ENCODE measurements at places on chromosomes 5 and 9.

DNA sequence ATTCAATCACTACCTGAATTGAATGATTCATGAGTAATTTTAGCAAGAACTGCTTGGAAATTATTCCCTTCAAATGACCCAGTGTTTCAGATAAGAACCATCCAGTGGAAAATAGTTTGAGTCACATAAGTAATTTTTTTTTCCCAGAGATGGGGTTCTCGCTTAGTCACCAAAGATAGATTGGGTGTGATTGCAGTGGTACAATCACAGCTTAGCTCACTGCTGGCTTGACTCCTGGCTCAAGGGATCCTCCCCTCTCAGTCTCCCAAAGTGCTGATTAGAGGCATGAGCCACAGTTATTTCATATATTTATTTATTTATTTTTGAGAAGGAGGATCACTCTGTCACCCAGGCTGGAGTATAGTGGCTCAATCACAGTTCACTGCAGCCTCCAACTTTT is 574.5 kb upstream of the ARRDC3 start:
- no peak for DNase-seq

- no peak for DNase-seq
Measured at GRCh38 chr5:74651710-74652109, 11.2 kb upstream of the ENC1 start.

GRCh38 chr9:126724226-126724625 is 80.6 kb upstream of the ZBTB43 start:
- DNase-seq, result no peak

GRCh38 chr9:128005923-128006322 is 25.1 kb upstream of the EEIG1 start:
- DNase-seq, result no peak

DNA sequence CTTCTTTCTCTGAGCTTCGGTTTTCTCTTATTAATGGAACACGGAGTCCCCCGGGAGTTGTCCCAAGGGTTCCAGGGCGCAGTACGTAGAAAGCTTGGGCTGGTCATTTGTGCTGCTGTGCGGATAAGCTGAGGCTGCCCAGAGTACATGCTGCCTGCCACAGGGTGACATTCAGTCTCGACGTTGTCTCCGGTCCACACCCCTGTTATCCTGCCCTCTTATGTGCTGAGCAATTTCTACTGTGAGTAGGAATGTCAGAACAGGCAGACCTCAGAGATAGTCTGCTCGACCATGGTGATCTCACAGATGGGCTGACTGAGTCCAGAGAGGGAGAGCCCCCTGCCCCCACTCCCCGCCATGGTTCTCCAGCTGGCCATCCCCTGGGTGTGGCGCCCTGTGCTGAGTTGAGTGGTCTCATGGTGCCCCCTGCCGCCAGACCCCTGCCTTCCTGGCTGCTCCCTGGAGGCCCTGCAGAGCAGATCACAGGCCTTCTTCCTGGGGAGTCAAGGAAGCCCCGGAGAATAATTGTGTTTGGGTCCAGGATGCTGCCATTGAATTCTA is 124.0 kb downstream of the RGS3 start:
- DNase-seq, result no peak

DNA sequence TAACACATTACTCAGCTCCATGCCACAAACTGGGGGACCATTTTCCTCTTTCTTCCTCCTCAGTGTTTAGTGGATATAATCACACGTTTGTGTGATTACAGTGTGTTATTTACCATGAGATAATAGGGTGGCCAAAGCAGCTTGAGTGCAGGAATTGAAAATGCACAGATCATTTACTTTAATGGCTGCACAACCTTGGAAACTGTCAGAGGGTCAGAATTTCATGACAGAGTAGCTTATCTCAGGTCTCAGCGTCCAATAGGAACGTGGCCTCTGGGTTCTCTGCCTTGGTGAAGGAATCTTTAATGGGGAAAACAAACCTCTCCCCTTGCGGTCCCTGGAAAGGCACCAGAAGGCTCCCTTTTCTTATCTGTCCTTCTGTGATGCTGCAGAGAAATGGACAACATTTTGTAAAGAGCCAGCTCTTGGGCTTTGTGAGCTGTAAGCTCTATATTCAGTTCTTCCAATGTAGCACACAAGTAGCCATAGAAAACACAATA is 87.4 kb upstream of the CD180 start:
- no peak for DNase-seq

GRCh38 chr5:125696762-125697161 is 726.4 kb upstream of the GRAMD2B start:
- DNase-seq, result no peak

- no peak for DNase-seq
Measured at GRCh38 chr5:115324021-115324420, 27.6 kb upstream of the CCDC112 start.

GRCh38 chr9:89555451-89556375 is 49.1 kb upstream of the GADD45G start:
- DNase-seq, result no peak

GRCh38 chr9:113558632-113559502 is 95.3 kb downstream of the RGS3 start:
- no peak for DNase-seq

DNA sequence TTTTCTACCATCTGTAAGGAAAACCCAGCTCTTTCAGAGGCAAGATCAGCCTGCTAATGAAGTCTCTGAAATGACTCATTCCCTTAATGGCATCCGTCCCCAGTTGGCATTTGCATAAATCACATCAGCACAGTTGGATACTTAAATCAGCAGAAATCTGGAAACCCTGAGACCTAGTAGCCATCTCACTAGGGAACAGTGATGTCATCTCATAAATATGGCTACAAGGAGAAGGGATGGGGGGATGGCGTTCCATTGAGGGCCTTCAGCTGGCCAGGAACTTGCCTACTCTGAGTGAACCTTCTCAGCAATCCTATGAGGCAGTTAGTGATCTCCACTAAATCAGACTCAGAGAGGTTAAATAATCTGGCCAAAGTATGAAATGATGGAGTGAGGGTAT is 81.8 kb downstream of the CMYA5 start:
- no peak for DNase-seq

GRCh38 chr9:126146254-126147145 is 180.1 kb upstream of the MVB12B start:
- DNase-seq, result peak; percentile 1

- no peak for DNase-seq
Measured at GRCh38 chr9:90078988-90079421, 474.2 kb downstream of the GADD45G start.

DNA sequence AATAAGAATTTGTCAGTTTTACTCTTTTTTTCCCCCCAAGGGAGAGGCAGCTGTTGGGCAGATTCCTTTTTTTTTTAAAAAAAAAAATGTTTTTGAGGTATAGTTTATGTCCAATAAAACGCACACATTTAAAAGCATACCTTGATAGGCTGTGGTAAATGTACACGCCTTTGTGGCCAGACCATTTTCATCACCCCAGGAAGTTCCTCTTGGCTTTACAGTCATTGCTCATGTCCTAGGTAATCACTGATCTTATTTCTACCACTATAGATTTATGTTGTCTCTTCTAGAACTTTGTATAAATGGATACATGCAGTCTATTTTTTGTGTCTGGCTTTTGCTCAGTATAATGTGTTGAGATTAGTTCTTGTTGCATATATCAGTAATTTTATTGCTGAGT is 9.8 kb downstream of the SUB1 start:
- no peak for DNase-seq

DNA sequence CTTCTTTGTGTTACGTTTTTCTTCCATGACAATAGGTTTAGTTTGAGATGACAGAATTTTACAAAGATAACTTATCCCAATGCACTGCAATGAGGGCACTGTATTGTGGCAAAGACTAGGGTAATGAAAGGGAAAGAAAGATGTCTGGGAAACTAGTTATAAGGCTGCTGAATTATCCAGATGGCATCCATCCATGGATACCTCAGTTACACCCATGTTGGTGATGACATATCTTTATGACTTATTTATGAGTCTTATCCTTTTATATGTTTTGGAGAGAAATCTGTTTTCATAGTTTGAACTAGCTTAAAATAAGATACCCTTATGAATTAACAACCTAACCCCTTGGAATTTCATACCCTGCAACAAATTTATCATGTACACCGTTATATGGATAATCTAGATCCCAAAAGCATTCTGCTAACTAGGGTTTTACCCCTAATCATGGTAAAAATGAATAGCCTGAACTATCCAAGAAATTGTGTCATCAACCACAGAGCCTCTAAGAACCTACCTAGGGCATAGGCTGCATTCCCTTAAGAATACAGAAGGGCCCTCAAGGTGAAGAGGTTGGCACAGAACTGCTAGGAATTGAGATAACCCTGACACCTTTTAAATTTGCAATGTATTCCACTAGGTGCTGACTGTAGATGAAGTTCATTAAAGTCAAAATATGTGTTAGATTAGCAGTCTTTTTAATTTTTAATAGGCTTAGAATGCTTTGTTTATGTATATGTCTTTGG is 49.5 kb upstream of the RORB start:
- no peak for DNase-seq

- no peak for DNase-seq
Measured at GRCh38 chr5:140927228-140927573, 1.1 kb downstream of the PCDHAC1 start.
